ENCODE measurements at places on chromosomes 7 and 10.

- no peak for DNase-seq
These were observed 24.0 kb upstream of the ABLIM1 start for GRCh38 chr10:114682121-114682520.

- no peak for DNase-seq
These were observed 5.6 kb upstream of the AHR start for GRCh38 chr7:17292843-17293242.

- DNase-seq, result no peak
These were observed 15.1 kb upstream of the NUDCD3 start for GRCh38 chr7:44505595-44505994.

- no peak for DNase-seq
These were observed 685 bp downstream of the CASP2 start for GRCh38 chr7:143288836-143289235.

DNA sequence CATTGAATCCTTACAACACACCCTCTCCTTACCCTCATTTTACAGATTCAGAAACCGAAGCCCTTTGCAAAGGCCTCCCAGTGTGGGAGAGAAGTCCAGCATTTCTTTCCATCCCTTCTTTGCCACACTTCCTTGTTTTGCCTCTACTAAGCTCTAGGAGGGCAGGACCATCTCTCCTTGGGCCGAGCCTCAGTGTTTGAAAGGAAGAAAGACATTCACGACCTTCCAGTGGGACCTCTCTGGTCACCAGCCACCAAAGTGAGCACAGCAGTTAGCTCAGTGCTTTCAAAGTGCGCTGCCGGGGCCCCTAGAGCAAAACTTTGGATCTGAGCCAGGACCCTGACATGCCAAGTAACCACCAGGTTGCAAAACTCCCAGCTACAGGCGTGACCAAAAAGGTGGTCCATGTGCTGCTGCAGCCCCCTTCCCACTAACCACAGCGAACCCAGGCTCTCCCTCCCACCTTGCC lies 12.4 kb downstream of the CTBP2 start:
- DNase-seq, result no peak

DNA sequence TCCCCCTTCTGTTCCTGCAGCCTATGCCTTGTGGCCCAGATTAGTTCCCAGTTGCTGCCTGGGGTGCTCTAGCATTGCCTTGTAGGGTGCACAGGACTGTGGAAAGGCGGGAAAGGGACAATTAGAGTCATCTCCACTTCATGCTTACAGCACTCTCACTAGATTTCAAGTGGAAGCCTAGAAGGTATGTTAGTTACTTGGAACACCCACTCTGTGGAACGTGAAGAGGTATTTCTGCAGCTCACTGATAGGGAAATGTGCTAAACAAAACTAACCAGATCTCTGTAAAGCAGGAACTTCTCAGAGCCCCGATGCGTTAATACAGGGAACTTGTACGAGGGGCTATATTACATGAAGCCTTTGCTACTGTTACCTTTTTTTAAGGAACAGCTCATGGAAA lies 19.4 kb downstream of the STMP1 start:
- no peak for DNase-seq

- no peak for DNase-seq
These were observed 61.3 kb upstream of the INSIG1 start for GRCh38 chr7:155236386-155236785.

GRCh38 chr10:99369551-99369950 lies 40.4 kb downstream of the CNNM1 start:
- DNase-seq, result no peak

DNA sequence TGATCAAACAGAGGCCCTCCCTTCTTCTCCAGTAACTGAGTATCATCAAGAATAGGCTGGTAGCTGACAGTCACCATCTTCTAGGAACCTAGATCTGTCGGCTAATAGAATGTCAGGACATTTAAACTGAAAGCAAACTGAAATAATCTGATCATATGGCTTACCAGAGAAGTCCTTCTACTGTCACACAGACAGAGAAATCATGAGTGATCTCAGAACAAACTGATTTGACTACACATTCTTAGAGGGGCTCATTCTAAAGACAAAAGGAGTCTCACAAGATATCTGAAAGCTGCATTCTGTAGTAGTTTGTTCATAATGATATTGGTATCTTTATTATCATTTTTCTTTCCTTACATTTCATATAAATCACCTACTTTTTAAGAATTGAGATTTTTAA lies 130.9 kb upstream of the ADCY1 start:
- no peak for DNase-seq

DNA sequence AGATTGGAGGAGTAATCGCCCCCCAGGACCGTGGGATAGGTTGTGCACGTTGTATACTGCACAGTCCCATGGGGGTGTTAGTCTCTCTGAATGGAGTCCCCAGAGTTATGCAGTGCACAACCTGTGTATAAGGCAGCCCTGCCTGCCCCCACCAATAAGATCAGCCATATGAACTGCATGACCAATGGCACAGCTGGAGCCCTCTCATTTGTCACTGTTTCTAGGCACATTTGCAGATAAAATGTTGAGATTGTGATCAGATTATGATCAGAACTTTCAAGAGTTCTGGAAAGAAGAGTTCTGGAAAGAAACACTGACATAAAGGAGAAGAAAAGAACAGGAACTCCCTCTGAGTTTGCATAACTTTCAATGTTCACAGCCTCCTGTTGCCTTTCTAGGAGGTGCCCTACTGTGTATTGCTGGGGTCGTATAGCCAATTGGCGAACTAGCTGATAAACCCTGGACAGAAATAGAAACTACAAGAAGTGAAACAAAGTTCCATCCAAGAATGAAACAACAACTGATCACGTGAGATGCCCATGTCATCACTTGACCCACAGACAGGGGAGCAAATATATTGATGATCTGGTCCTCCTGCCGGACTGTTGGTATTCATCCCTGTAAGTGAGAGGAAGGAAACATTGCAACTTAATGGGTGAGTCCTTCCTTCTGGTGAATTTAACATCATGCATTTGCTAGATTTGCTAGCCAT lies 49.6 kb upstream of the TOMM7 start:
- no peak for DNase-seq

DNA sequence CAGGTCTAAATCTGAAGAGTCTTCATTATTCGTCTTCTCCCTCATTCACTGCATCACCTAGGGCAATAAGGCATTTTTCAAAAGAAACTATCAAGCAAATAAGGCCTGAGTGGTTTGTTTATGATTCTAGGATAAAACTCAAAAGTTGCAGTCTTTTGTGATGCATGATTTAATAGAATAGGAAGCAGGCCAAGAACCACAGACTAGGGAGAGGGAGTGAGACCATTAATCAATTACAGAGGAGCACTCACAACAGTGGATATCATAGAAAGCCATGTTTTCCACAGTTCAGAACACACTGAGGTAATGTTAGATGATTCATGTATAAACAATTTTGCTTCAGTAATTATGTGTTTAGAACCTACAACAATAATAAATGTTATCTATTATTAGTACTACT lies 87.8 kb upstream of the LRRTM3 start:
- DNase-seq, result no peak

- DNase-seq, result no peak
These were observed 21.8 kb downstream of the ZNF775 start for GRCh38 chr7:150400788-150401423.

DNA sequence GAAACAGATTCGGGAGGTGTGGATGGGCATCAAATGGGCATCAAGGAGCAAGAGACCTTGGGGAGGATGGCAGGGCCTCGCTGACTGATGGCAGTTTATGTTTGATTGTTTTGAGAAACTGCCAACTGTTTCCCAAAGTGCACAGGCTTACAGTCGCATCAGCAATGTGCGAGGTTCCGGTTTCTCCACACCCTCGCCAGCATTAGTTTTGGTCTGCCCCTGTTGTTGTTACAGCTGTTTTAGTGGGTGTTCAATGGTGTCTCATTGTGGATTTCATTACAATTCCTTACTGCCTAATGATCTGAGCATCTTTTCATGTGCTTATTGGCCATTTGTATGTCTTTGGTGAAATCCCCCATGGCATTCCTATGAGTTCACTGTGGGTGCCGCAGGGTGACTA lies 24.4 kb downstream of the AKR1E2 start:
- DNase-seq, result no peak

GRCh38 chr7:37590824-37591223 lies 92.7 kb upstream of the GPR141 start:
- no peak for DNase-seq

- DNase-seq, result no peak
These were observed 12.2 kb downstream of the EBF3 start for GRCh38 chr10:129951970-129952265.

DNA sequence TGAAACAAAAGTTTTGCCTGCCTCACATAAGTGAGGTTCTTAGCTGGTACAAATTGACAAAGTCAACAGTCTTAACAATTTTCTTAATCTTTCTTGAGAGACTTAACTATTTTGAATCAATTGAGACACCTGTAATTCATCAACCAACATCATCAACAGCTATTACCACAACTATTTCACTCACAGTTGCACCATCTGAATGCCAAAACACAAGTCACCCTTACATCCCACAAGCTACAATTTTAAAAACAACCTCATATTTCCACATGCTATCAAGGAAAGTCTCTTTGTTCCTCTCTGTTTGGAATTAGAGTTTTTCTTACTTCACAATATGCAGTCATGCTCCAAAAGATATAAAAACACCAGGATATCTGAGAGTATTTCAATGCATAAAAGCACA lies 4.9 kb downstream of the SMURF1 start:
- no peak for DNase-seq

DNA sequence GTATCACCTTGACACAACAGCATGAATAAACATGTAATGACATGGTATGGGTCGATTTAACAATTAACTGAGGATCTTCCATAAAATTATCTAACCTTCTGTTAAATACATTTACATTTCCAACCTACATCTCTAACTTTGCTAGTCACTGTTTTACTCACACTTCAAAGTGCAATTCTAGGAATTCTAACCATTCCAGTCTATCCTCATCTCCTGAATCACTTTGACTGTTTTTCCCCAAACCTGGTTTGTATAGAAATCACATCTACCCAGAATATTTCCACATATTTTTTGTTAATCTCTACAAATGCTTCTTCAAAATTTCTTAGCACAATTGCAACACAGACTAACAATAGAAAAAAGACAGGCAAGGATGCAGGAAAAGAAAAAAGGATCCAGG lies 6.2 kb downstream of the ABI1 start:
- no peak for DNase-seq

DNA sequence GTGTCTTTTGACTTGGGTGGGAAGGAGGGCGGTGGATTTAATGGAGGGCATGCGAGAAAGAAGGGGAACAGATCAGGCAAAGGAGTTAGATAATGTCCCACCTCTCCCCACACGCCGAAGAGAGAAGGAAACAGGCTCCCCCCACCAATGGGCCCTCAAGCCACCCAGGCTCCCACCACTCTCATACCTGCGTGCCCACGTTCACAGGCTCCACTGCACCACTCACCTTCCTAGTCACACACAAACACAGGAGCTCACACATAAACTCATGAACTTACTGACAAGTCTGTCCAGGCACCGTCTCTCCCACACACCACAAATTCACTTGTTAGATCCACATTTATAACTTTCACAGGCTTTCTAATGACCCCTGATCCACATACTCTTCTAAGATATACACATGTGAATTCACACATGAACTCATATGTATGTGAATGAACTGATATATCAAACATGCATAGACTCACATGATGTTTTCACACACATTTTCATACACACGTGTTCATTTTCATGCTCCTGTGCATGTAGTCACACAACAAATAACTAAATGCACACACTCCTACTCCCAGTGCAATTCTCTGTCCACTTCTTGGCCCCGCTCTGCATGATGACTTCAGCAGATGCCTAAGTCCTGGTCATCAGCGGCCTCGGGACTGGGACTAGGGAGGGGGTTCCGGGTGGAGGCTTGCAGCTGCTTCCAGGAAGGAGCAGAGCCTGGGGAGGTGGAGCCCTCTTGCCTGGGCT lies 1.5 kb downstream of the LZTS2 start:
- DNase-seq, result no peak

DNA sequence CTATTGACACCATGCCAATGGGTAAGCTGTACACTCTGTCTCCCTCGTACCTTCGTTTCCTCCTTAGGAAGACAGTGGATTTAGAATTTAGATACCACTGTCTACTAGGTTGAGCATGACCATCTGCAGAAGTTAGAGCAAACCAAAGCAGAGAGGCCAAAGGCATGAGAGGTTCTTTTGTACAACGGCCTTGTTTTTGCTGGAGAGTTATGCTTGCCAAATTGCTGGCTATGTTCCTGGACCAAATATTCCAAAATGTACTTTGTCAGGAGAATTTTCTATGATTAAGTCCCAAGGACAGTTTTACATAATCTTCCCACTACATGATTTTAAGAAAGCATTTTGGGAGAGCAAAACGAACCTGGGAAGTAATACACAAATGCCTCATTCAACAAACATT lies 47.9 kb upstream of the PLCE1 start:
- DNase-seq, result no peak

GRCh38 chr10:73251683-73252444 lies 580 bp downstream of the MRPS16 start:
- DNase-seq, result no peak

- no peak for DNase-seq
These were observed 20.4 kb upstream of the HIPK2 start for GRCh38 chr7:139798221-139798620.

GRCh38 chr7:95198863-95199262 lies 125.5 kb downstream of the PON1 start:
- DNase-seq, result no peak

DNA sequence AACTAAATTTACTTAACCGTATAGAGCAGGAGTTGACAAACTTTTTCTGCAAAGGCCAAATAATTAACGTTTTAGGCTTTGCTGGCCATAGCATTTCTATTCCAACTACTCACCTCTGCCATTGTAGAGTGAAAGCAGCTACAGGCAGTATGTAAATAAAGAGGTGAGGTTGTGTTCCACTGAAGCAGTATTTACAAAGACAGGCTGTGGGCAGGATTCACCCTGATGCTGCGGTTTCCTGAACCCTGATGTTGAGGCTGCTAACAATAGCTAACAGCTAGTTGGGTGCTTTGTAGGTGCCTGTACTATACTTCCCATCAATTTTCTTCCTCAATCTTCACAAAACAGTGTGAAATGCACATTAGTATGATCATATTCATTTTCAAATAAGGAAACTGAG lies 47.0 kb upstream of the LAMB1 start:
- DNase-seq, result no peak

DNA sequence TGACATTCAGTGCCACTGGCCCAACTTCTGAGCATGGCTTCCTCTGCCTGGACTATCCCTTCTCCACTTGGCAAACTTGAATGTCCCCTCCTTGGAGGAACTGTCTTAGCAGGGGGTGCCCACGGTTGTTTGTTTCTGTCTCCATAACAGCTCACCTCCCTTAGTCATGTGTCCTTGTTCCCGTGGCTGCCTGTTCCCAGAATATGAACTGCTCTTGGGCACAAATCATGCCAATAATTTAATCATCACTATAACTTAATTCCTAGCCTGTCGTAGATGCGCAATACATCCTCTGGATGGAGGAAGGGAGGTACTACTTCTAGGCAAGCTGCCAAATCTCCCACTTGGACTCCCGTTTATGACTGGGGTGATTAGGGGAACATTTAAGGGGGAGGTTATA lies 173.1 kb downstream of the MYOF start:
- DNase-seq, result no peak
